H7 (cell line): ENCODE measurements at places on chromosomes 4 and X. TPM values are rescaled to one million over a fixed set of nuclear protein-coding genes. Genes with fewer than 3 reads are reported as not detected.

The ETDC gene
- not detected in 2 replicates for total RNA-seq

- peak; percentile 19 for DNase-seq
These were observed 623.8 kb upstream of the DIPK2B start for GRCh38 chrX:45824471-45824870.

The SH3BGRL gene
- 51.7 and 65.3 TPM in 2 replicates for total RNA-seq

The GPAT3 gene
- total RNA-seq, result 0.59 and 0.73 TPM in 2 replicates
